ENCODE measurements at places on chromosomes 13 and 19. TPM values are rescaled to one million over a fixed set of nuclear protein-coding genes. Genes with fewer than 3 reads are reported as not detected.

ATP4B gene
- total RNA-seq, result not detected

GFY gene
- total RNA-seq, result not detected

PDX1 gene
- total RNA-seq, result not detected

PSPN gene
- total RNA-seq, result 0.26 TPM

MZT1 gene
- 5.4 TPM for total RNA-seq

SLC7A10 gene
- not detected for total RNA-seq

SYNGR4 gene
- not detected for total RNA-seq

FFAR2 gene
- not detected for total RNA-seq

PLPP2 gene
- total RNA-seq, result 39.8 TPM
